NCI-H460 (cell line): ENCODE measurements at places on chromosomes 11 and 22. TPM values are rescaled to one million over a fixed set of nuclear protein-coding genes. Genes with fewer than 3 reads are reported as not detected.

APOA4 gene
- total RNA-seq = not detected in 2 replicates

DNA sequence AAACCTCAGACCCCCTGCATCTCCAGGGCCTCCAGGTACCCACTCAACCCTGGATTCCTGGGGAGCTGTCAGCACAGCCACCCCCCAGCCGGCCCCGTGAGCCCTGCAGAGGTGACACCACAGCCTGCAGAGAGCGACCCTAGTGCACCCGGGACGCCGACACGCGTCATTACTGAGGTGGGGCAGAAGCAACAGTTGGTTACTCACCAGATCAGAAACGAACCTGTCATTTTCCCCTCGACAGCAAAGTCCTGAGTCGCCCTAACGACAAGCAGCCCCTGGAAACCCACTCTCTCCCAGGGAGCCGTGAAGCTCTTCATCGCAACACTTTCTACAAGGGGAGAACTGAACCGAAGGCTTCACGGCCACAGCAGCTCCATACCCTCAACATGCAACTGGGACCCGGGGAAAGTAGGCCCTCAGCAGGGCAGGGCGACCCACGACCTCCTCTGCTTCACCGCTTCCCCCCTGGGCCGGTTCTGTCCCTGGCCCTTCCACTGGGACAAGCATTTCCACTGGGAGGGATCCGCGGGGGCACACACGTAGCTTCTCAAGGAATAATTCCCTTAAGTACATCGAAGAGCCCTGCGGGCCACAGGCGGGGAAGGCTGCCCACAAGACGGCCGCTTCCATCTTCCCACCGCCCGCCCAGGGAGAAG lies 1.6 kb downstream of the BRD1 start:
- no peak for DNase-seq

DNA sequence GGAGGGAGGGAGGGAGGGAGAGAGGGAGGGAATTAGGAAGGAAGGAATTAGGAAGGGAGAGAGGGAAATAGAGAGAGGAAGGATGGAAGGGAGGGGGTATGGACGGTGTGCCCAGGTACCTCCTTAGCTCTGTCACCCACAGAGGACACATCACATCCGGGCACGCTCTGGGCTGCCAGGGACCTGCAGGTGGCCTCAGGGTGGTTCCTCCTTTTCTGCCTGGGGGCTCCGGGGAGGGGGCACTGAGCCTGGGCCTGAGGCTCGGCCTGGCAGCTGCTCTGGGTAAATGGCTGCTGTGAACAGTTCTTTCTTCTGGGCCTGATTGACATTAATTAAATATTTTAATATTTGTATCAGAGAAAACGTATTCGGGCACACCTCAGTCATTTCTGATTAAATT lies 733.5 kb downstream of the BRD1 start:
- DNase-seq = no peak

GRCh38 chr11:98411777-98412176 lies 609.0 kb upstream of the CNTN5 start:
- DNase-seq = no peak

GRCh38 chr11:118295815-118296454 lies 8.6 kb upstream of the CD3E start:
- DNase-seq = no peak

DNA sequence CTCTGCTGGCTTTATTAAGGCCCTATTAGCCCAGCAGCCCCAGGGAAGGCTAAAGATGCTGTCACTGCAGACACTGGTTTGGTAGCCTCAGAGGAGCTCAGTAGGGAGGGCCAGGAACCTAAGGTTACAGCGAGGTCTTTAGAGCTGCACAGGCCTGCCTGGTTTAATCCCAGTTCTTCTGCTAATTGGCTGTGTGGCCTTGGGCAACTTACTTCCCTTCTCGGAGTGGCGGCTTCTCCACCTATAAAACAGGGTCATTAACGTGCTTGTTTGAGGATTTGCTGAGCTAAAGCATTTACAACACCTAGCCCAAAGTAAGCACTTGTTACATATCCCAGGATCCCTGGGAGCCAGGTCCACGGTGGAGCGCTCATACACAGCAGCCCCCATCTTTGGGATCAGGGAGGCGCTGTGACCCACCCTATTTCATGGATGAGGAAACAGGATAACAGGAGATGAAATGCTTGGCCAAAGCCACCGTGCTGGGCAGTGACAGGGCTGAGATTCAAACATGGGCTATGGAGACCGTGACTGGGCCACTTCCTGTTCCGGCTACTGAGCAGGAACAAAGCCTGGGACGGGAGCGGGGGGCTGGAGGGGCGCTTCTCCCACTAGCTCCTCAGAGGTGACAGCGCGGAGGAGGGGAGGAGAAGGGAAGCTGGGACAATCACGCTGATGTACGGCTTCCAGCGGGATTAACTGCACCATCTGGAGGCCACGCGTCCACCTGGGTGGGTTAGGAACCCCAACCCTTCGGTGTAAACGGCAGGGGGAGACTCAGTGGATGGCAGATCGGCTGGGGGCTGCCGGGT lies 61.5 kb downstream of the IGLL1 start:
- no peak for DNase-seq
